ENCODE measurements at places on chromosomes 2 and 18.

DNA sequence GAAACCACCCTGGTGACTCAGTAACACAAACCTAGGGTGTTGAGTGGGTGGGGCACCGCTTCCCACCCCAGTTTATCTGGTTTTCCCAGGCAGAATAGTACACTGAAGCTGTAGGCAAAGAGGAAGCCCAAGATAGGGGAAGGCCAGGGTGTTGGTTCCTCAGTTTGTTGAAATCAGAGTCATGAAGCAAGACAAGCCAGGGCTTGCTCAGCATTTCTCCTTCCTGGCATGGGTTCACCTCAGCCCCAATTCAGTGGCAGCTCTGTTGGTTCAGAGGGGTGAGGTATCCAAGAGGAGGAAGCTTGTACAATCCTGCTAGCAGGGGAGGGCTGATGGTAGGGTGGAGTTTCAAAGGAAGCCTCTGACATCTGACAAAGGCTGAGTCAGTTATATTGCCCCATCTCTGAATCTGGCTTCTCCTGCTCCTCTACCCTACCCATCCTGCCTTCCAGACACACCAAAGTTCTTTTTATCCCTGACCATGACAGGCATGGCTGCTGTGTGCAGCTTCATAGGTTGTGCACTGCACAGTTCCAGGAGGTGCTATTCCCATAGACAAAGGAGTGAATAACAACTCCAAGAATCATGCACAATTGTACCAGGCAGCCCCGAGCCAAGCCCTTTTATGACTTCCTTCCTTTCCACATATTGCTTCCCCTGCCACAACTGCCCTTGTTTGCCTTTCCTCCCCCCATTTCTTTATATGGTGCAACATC lies 24.9 kb upstream of the RAB10 start:
- no peak for DNase-seq

DNA sequence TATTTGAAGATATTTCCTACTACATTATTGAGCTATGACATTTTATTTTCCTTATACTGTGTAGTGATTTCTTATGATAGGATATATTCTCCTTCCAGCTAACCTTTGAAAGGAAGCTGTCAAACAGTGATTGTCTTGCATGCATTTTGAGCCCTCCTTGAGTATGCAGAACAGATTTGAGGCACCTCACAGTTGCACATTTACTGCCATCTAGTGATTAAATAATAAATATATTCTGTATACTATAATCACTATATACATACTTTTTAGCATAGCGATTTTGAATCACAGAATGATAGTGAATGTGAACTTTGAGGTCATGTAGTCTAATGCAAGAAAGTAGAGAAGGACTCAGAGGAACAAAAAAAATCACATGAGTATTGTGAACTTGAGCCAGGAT lies 268.4 kb upstream of the CDH19 start:
- no peak for DNase-seq

DNA sequence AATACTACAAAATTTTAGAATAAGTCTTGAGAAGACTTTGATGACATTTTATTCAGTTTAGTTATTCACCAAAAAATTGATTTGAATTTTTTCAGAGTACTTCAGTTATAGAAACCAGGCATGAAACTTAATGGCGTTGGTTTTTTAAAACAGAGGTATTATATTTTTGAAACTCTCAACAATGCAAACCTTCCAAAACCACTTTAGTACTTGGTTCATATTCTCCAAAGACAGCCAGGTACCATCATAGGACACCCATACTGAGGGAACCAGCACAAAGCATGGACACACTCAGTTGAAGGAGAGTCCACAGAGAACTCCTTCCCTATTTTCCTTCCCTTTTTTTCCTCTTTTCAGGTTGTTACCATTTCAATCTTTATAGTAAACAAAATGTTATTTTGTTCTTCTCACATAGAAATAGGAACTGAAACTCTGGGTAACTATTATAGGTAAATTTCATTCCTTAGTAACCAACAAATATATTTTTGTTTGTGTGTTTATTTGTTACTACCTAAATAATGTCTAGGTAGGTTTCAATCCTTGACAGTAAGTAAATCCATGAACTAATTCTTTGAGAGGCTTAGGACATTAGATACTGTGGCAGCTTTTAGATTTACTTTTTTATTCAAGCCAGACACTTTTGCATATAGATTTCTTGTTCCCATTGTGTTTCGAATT lies 95.8 kb downstream of the TMEFF2 start:
- DNase-seq = no peak

- DNase-seq = no peak
Observed at GRCh38 chr2:64951306-64951953, 37.8 kb upstream of the SLC1A4 start.
